Right kidney (tissue), 9 donors: ENCODE measurements at places on chromosomes 4 and X.

DNA sequence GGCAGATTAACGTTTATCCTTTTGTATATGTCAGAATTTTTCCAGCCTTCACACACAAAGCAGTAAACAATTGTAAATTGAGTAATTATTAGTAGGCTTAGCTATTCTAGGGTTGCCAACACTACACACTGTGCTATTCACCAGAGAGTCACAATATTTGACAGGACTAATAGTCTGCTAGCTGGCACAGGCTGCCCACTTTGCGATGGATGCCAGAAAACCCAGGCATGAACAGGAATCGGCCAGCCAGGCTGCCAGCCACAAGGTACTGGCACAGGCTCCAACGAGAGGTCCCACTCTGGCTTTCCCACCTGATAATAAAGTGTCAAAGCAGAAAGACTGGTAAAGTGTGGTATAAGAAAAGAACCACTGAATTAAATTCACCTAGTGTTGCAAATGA lies 94.8 kb downstream of the TET2 start:
- DNase-seq, result no peak

DNA sequence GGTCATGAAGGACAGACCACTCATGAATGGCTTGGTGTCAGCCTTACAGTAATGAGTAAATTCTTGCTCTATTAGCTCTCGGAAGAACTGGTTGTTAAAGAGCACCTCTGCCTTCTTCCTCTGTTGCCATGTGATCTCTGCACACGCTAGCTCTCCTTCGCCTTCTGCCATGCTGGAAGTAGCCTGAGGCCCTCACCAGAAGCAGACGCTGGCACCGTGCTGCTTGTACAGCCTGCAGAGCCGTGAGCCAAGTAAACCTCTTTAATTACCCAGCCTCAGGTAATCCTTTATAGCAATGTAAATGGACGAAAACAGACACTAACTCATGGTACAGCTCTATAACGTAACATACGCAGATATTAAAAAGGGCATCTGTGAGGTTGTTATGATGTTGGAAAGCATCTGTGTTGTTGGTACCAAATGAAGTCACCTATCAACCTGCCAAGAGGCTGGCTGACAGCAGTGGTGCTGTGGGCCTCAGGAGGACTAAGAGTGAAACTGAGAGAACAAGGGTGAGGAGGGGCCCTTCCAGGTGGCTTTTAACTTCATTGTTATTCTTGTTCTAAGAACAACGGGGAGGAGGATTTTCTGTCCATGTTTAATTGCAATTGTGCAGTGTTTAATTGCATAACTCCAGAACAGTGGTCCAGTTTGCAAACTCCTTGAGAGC lies 69.2 kb downstream of the CRMP1 start:
- DNase-seq, result no peak

- no peak for DNase-seq
Observed at GRCh38 chr4:138078253-138078652, 163.9 kb downstream of the SLC7A11 start.

DNA sequence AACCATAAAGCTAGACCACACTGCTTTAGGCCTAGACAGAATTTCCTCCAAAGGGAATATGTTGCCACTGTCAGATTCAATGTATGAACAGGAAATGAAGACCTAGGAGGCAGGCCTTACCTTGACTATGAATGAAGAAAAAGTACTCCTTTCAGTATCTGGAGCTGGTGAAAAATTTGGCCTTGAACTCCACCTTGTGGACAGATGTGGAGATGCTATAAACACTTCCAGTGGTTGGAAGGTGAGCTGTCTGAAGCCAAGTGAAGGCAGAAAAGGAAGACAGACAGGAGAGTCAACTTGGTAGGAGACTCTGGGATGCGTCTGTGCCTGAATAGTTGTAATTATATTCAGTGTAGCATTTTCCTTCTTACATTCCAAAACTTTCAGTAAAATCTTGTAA lies 17.2 kb downstream of the SPIN3 start:
- DNase-seq, result peak; percentile 4

DNA sequence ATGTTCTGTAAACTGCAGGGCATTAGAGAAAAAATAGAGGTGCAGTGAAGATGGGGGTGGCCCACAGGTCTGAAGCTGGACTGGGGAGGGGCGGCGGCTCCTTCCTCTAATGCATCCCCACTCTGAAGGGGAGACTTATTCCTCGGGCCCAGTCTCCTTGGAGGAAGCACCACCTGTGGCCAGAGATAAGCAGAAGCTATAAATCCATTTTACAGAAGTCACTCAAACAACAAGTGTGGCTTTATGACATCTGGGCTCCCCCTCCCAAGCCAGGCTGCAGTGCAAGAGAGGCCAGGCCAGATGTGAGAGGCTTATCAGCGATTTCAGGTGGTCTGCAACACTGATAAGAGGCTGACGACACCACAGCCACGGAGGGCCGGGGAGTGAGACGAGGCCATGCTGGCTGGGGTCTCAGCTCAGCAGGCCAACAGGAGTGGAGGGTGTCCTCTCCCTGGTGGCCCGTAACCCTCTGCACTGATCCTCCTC lies 15.8 kb downstream of the CYTL1 start:
- no peak for DNase-seq

DNA sequence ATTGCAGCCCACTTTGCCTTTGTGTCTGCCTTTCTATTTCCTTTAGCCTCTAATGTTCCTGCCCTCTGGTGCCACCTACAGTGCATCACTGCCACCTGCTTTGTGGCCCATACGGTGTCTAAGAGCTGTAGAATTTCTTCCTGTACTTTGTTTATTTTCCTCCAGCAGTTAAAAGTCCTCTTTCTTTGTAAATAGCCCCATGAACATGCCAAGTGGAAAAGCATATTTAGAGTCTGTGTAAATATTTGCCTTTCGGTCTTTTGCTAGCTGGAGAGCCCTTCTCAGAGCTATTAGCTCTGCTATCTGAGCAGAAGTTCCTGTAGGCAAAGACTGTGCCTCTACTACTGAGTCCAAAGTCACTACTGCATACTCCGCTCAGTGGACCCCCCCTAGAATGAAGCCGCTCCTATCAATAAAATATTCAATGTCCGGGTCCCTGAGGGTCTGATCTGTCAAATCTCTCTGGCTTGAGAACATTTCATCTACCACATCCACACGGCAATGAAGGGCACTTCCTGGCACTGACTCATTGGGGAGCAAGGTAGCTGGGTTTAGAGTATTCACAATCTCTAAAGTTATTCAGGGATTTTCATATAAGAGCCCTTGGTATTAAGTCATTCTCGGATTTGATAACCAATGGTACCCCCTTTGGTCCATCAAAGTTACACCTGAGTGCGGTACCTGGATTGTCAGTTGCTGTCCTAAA lies 36.3 kb downstream of the SULT1E1 start:
- DNase-seq, result no peak

GRCh38 chr4:77093401-77093800 lies 17.6 kb upstream of the CCNI start:
- DNase-seq, result no peak

- DNase-seq, result peak; percentile 77
Observed at GRCh38 chr4:42655921-42656678, 805 bp downstream of the ATP8A1 start.

- no peak for DNase-seq
Observed at GRCh38 chrX:38804432-38804681, 3.1 kb downstream of the MID1IP1 start.

- DNase-seq, result no peak
Observed at GRCh38 chr4:14888790-14889572, 113.3 kb upstream of the CPEB2 start.

GRCh38 chr4:118865091-118865708 lies 23.5 kb upstream of the SYNPO2 start:
- DNase-seq, result no peak
